GM23338 (cell line): ENCODE measurements at places on chromosomes 12 and 14. TPM values are rescaled to one million over a fixed set of nuclear protein-coding genes. Genes with fewer than 3 reads are reported as not detected.

The KCNA5 gene
- total RNA-seq: 0.31 and 0.62 TPM in 2 replicates

The SDR9C7 gene
- total RNA-seq: not detected in 2 replicates

The LALBA gene
- total RNA-seq: not detected in 2 replicates

The PRH2 gene
- 0.69 TPM in 1 of 2 replicates, not detected in the other for total RNA-seq
